NCI-H69 (cell line): ENCODE measurements at places on chromosomes 1 and 21.

GRCh38 chr1:168863772-168864171, 134.8 kb upstream of the DPT start:
- no peak for DNase-seq

- DNase-seq: peak; percentile 66
Measured at GRCh38 chr1:94634977-94635416, 93.4 kb upstream of the F3 start.

GRCh38 chr1:235450886-235451483, 53.3 kb downstream of the B3GALNT2 start:
- no peak for DNase-seq

GRCh38 chr1:230268371-230269170, 157.6 kb downstream of the PGBD5 start:
- peak; percentile 95 for DNase-seq

DNA sequence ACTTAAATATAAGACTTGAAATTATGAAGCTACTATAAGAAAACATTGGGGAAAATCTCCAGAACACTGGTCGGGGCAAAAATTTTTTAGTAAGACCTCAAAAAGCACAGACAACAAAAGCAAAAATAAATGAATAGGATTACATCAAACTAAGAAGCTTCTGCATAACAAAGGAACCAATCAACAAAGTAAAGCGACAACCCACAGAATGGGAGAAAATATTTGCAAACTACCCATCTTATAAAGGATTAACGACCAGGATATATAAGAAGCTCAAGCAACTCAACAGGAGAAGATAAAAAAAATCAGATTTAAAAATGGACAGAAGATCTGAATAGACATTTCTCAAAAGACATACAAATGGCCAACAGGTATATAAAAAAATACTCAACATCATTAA, 19.1 kb downstream of the UCHL5 start:
- no peak for DNase-seq

GRCh38 chr1:87044840-87045239, 130.4 kb downstream of the HS2ST1 start:
- DNase-seq: no peak

- DNase-seq: peak; percentile 85
Measured at GRCh38 chr21:42381347-42381984, 14.4 kb downstream of the TMPRSS3 start.

DNA sequence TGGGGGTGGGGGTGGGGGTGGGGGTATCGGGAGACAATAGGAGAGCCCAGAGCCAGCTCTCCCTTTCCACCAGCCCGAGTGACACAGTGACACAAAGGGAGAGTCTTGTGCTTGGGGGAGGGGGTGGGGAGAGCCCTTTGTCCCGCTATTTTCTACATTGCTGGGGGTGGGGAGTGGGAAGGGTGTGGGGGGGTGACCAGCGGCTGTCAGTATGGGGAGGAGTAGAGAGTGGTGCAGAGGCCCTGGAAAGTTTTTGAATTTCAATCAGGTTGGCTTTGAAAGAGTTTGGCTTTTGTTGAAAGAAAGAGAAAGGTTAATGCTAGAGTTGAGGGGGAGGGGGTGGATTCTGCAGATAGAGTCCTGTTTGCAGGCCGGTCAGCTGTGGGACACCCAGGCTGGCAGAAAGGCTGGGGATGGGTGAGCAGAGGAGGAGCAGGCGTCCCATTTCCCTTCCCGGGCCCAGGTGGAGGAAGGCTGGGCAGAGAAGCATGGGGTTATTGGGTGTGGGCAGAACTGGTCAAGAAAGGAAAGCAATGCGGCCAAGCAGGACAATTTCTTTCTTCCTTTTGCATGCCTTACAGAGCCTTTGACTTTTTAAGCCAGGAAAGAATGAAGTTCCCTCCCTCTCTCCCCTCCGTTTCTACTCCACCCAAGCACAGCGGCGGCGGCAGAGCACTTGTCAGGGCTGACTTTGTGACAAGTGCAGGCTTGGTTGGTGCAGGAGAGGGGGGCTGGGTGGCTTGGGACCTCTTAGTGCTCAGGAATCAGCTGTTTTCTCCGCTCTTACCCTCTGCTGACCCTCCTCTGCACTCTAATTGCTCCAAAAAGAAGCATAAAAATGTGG, 96.2 kb downstream of the RNF220 start:
- peak; percentile 29 for DNase-seq

GRCh38 chr1:20848162-20848561, 61.1 kb upstream of the HP1BP3 start:
- no peak for DNase-seq
